ENCODE measurements at places on chromosomes 6 and 20. TPM values are rescaled to one million over a fixed set of nuclear protein-coding genes. Genes with fewer than 3 reads are reported as not detected.

EDN3 gene
- total RNA-seq: not detected

- no peak for DNase-seq
Observed at GRCh38 chr6:133610227-133610840, 278.6 kb upstream of the TCF21 start.

DNA sequence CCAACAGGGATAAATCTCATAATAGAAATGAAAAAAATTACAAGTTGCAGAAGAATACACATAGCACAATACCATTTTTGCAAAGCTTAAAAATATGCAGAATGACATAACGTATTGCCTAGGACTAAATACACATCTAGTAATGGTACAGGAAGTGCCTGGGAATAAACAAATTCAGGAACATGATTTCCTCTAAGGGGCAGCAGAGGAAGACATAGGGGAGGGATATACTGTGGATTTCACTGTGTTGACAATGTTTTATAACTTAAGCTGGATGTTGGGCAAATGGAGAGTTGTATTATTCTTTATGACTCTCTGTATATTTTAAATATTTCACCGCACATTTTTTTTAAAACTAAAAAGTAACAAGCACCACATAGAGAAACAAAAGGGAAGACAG is 5.6 kb upstream of the GLO1 start:
- DNase-seq: no peak

- DNase-seq: no peak
Observed at GRCh38 chr6:22512686-22513427, 56.5 kb upstream of the HDGFL1 start.

DNA sequence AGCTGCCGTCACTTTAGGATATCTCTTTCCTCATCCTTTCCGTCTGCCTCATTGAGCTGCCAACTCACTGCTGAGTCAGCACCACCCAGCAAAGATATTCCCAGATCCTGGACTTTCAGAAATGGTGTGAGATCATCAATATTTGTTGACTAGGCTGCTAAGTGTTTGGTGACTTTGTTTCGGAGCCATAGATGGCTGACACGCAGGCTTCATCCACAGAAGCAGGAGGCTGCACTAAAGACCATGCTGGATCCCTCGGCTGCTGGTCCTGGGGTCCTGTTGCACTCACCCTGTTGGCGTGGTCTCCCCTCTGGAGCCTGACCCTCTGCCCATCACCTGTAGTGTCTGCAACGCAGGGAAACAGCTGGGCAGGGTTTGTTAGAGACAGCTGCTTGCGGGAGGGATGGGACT is 96.5 kb downstream of the ERMARD start:
- no peak for DNase-seq

FAM184A gene
- 1.2 TPM for total RNA-seq

- no peak for DNase-seq
Observed at GRCh38 chr20:2137552-2138201, 36.0 kb downstream of the STK35 start.

NSFL1C gene
- 58.6 TPM for total RNA-seq

GRCh38 chr20:52801628-52802006 is 170.5 kb upstream of the TSHZ2 start:
- DNase-seq: no peak

HSPA1L gene
- total RNA-seq: 0.29 TPM

C6orf163 gene
- 0.58 TPM for total RNA-seq

DNA sequence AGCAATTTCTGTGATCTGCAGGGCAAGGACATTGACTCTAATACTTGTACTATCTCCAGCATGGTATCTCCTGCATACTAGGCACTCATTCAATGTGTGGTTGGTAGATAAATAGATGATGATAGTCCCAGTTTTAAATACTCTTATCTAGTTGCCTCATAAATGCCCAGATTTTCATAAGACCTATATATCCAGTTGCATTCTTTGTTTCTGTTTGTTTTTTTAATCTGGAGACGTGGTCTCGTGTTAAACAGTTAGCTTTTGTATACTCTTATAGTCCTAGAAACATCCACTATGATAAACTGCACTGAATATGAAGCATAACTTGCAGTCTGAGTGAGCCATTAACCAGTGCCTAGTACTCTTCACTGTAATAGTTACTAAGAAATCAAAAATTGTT is 35.5 kb upstream of the SUMO4 start:
- no peak for DNase-seq

DNA sequence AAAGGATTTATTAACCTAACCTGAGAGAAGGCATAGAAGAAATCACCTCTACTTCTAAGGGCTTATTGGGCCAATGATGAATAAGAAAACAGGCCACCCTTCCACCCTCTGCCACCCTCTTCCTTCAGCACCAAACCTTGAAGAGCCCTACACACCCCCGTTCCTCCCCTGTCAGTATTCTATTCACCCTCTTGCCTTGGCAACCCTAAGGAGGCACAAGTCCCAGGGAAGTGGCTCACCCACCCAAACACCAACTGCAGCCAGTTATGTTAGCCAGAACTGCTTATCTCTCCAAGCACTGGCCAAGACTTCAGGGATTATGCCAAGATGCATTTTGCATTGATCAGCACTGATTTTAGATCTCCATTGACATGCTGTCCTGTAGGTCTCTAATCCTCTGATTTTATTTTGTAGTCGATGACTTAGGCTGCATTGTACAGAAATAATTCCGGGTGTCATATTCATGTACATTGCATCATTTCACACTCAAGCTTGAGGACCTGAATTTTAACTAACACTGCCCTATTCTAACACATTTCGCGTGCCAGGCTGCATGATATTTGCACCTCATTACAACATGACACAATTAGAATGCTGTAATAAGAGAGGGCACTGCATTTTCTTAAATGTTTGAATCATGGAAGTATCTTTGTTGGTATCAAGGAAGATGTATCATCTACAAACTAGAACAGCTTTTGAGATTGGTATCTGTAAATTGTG is 15.7 kb downstream of the CNKSR3 start:
- no peak for DNase-seq

DNA sequence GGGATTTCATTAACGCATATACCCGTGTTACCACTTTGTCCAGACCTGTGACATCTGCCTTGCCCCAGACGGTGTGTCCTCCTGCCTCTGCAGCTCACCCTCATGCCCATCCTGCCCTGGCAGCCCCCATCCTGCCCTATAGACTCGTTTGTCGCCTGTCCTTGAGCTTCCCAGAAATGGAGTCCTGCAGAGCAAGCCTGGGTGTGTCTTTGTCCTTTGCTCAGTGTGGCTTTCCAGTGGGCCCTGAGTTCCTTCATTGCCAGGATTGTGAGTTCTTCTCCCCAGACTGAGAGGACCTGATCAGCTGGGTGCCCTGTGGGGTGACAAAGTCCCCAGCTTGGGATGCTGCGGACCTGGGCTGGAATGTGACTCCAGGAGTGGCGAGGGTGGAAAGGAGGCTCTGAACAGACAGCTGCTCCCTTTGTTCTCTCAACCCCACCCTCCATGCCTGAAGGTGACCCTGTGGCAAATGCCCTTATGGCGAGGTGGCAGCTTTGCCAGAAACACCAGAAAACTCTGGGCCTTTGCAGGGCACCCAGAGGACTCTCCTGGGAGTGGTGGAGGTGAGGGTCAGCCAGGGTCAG is 2.4 kb upstream of the CST3 start:
- no peak for DNase-seq

POU5F1 gene
- total RNA-seq: 5.1 TPM

DNA sequence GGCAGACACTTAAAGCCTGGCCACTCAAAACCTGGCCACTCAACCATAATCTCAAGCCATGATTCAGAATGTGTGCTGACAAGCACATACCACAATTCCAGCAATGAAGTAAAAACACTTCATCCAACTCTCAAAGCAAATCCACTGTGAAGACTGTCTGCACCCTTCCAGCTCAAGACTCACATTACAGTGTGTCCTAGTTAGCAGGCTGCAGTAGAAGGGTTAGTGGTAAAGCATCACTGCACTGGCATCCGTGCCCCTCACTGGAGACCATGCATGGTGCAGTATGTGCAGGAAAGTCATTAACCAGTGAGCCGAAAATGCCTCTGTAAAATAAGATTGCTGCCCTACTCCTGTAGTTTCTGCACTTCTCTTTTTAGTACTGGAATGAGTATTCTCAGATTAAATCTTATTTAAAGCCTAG is 43.4 kb downstream of the SLC23A2 start:
- DNase-seq: no peak

LHFPL5 gene
- 0.12 TPM for total RNA-seq

DNA sequence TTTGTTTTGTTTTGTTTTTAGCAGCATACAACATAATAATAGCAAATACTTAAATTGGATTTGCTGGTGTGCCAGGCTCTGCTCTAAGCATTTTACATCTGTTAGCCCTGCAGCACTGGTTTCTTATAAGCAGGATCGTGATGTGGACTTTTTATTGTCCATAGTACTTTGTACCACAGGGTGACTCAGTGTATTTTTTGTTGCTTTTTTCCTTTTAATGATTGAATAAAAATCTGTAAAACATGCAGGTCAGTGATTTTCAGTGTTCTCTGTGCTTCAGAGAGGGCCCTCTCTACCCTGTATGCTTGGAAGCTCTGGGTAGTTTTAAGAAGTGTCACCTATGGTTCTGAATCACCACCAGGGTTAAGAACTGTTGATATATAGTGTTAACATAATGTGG is 4.0 kb downstream of the NT5DC1 start:
- no peak for DNase-seq

CDH4 gene
- 21.0 TPM for total RNA-seq

DNA sequence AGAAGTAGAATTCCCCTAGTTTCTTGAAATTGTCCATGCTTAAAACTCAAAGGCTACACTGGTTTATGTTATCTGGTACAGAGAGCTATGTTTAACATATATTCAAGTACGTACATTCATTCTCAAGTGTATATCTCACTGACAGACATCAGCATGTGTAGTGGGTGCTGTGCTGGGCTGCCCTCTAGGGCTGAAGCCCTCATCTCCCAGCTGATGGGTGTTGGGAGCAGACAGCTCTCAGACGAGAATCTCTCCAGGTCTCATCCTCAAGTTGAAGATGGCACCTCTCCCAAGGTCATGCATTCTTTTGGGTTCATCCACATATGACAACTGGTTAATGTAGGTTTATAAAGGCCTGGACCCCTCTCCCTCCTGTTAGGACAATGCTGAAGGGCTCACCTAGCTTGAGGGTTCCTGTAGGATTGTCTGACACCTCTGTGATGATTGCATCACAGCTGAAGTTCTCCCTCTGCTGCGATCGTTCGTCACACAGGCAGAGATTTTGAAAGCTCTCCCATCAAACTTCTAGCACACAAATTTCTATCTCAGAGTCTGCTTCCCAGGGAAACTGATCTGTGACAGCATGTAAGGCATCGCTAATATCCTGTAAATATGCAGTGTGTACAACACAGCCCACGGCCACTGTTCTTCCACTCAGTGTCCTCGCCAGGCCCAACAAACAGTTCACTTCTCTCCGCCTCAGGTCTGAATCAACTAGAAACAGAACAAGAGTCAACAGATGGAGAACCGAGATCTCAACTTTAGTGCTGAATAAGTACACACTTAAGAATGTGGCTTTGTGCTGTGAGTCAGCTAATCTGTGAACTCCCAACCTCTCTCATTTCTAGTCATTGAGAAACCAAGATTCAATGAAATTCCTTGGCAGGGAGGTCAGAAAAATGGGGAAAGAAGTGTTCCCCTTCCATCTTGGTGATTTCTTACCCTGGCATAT is 43.2 kb downstream of the PREP start:
- DNase-seq: peak; percentile 75

DNA sequence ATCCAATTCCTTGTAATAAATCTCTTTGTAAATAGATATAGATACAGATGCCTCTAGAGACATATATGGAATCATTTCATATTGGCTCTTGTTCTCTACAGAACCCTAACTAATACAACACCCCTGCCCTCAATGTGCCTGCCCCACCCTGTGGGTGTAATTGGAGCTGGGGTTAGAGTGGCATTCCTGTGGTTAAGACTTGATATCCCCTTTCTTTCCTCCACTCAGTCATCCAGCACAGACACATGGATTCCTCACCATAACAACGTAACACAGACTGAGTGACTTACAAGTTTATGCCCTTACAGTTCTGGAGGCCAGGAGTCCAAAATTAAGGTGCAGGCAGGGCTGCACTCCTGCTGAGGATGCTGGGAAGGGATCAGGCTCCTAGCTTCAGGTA is 42.8 kb downstream of the C6orf118 start:
- DNase-seq: no peak

GRCh38 chr6:78700991-78701390 is 166.4 kb upstream of the IRAK1BP1 start:
- no peak for DNase-seq

DNA sequence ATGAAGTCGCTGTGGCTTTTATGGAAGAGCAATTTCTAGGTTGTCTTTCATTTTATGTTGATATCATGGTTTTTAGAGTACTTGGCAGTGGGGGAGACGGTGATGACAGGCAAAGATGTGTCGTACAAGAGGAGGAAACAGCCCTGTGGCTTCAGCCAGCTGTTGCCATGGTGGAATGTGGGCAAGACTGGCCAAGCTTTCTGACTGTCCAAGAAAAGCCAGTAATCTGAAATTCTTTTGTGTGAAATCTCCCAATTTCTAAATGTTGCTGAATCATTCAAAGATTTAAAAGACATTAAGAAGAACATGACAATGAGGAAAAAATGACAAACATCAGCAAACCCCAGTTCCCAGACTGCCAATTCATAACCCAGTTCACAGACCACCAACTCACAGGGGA is 23.1 kb downstream of the PFDN4 start:
- DNase-seq: no peak

DNA sequence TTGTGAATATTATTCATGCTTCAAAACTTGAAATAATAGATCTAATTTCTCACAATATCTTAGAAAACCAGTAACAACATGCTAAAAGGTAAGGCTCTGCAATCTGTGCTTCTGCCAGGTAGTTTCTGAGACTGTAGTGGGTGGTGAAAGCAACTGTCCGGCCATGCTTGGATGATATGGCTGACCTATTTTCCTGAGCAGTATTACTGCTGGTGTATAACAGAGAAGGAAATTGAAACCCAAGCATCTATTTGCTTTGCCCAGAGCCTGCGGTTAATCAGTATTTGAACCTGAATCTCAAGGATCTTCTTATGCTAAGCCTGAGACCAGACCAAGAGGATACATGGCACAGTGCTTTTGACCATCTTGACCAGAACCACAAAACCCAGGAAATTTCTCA is 563.8 kb downstream of the COL12A1 start:
- no peak for DNase-seq

GRCh38 chr6:37547564-37548061 is 47.9 kb upstream of the CCDC167 start:
- DNase-seq: peak; percentile 57

DNA sequence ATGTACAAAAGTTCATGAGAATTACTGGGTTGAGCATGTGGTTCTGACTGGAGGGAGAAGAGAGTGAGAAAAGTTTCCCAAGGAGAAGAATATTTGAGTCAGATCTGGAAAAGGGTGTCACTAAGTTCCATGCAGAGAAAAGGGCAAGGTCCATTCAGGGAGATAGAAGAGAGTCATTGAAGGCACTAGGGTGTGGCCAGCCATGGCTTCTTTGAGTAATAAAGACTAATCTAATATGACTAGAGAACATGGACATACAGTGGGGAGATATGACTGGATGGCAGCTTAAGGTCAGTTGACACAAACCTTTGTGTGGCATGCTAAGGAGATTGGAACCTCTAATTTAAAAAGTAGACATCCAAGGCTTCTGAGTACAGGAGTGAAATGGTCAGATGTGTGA is 10.7 kb upstream of the SLC17A4 start:
- peak; percentile 7 for DNase-seq

All from epithelial cell of proximal tubule (primary cell).